ENCODE measurements at places on chromosomes 4 and X.

- no peak for DNase-seq
Observed at GRCh38 chr4:20641976-20642375, 58.3 kb upstream of the PACRGL start.

- DNase-seq = no peak
Observed at GRCh38 chrX:19906293-19906692, 18.9 kb upstream of the SH3KBP1 start.

- no peak for DNase-seq
Observed at GRCh38 chr4:177728361-177729152, 286.3 kb upstream of the AGA start.

DNA sequence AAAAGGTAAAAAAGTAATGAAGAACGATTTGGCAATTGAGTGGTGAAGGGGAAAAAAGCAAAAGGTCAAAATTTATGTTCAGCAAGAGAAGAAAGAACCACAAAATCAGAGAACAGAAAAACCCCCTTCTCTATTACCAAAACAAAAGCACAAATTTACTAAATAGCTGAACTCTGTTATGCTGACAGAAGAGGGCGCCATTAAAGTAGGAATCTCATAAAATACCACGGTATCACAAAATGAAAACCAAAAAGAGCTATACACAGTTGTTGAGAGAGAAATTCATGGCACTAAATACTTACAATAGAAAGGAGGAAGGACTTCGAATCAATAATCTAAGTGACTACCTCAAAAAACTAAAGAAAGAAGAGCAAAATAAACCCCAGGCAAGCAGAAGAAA, 69.6 kb upstream of the CXorf66 start:
- DNase-seq = no peak

GRCh38 chr4:146329050-146329716, 114.8 kb downstream of the REELD1 start:
- DNase-seq = no peak

GRCh38 chr4:94877973-94878372, 120.2 kb downstream of the BMPR1B start:
- DNase-seq = no peak

- no peak for DNase-seq
Observed at GRCh38 chrX:135625995-135626394, 87.4 kb upstream of the CT45A1 start.

DNA sequence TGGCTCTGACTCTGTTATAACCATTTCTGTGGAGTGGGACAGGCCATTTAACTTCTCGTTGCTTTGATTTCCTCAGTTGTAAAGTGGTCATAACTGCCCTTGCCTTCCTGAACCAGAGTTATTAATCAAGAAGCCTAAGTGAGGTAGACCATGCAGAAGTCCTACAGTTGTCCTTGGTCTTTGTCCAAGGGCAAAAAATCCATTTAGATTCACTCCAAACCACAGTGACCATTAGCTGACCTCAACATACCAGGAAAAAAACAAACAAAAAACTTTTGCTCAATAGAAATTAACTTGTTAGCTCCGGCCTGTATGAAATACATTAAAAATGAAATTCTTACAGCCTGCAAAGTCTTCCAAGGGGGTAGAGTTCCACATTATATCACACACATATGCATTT, 52.7 kb downstream of the TBC1D9 start:
- no peak for DNase-seq

DNA sequence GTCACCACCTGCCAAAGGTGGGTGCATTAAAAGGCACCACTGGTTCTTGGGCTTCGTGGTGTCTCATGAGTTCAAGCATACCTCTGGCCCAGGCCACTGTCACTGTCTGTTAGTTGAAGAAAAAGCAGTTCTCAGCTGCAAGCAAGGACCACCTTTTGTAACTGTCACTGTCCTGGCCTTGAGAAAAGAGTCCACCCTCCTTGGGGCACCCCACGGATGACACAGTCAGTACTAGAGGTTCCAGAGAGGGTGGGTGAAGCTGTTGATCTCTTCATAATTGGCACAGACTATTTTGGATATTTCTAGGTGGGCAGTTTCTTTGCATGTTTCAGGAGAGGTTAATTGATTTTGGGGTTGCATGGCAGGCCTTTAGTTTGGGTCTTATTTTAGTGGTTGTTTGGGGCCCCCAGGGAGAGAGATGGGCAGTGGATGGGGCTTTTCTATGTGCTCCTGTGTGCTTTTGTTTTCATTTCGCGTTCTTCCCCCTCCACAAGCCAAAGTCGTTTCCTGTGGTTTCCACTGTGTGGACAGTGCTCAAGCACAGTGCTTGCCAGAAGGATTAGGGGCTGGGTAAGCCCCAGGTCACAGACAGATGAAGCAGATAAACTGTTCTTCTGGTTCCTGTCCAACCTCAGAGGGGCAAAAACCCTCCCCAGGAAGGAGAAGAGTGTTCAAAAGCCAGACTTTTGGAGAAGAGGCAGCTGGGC, 156.2 kb upstream of the PPP1R2C start:
- no peak for DNase-seq

- DNase-seq = no peak
Observed at GRCh38 chr4:145281951-145282350, 101.6 kb upstream of the OTUD4 start.

DNA sequence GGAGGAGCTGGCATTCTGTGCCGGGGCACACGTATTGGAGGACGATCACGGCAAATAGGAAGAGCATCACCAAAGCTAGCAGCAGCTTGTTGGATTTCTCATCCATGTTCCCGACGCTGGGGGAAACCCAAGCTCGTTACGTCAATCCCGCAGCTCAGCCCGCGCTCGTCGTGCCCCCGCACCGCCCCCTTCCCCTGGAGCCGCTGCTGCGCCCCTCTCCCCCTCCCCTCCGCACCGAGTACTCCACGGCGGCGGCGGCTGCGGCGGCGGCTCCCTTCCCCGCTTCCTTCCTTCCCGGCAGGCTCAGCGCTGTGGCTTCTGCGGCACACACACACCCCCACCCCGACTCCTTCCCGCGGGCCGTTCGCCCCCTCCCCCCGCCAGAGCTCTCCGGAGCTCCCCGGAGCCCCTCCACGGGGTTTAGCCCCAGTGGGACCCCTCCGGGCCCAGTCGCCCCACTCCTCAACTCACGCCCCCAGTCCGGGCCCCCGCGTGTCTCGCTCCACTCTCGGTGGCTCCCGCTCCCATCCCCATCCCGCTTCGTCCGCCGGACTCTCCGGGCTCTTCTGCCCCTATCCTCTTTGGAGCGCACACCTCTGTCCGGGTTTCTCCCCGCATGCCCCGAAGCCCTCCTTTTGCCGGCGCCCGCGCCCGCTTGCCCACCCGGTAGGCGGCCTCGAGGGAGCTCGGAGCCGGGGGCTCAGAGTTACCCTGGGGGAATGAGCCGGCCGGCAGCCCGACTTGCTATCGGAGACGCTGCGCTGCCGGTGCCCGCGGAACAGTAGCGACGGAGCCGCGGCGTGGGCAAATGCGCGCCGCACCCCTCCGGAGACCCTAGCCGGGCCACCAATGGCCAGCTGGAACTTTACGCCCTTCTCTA, 978 bp downstream of the HS6ST2 start:
- no peak for DNase-seq

DNA sequence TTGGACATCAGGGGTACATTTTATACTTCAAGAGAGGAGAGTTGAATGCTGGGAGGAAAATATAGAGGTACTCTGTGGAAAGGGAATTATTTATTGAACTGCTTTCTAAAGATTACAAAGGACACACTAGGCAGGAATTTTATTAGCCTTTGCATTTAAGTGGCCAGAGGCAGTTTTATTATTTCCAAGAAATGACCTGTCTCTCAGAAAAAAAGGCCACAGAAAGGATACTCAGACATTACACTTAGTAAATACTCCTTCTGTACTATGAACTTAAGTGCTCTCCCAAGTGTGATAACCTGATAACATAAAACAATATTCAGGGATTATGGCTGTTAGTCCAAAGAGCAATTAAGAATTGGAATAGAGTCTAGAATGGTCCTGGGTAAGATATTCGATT, 7.5 kb downstream of the LRRC66 start:
- no peak for DNase-seq

DNA sequence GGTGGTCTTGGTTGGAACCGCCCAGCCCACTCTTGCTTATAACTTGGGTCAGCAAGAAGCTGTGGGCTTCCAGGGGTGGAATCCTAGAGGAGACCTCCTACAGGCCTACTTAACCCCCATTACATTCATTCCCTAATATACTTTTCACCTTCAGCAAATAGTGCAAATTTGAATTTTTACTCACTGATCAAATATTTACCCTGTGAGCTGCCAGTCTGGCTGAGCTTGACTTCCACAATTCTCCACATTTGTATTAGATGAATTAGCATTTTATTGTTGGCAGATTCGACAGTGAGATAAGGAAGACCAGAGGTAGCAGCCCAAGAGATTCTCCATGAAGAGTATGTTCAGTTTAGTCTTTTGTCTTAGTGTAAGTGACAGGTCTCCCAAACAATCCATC, 199.6 kb downstream of the BCOR start:
- no peak for DNase-seq

GRCh38 chr4:3342182-3342854, 49.5 kb downstream of the RGS12 start:
- DNase-seq = no peak

DNA sequence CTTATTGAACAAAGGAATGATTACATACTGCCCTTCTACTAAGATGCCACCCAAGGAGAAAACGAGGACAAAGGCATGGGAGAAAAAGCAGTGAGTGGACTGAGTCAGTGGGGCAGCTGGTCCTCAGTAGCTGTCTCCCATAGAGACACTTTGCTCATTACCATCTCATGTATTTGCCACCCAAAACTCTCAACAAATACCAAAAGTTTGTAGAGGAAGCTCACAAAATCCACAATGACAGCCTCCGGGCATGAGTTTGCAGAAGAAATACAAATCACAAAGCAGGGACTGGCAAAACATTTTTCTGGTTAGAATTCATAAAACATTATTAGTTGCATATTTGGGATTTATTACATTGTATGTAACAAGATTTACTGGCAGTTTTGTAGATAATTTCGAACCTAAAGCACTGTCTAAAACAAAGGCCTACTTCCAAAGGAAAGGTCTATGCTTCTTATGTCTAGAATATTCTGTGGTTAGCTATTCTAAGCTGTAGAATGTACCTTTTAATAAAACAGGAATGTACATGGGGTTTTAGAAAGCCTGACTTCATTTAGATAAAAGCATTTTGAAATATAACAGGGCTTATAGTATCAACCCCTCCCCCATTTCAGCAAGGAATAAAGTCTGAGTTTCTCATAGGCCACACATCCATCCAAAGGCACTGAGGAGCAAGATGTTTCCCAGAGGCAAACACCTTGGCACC, 17.7 kb downstream of the PCDH18 start:
- DNase-seq = no peak

- no peak for DNase-seq
Observed at GRCh38 chrX:153336121-153336894, 2.4 kb downstream of the ZNF275 start.

- no peak for DNase-seq
Observed at GRCh38 chr4:124594945-124595344, 117.6 kb downstream of the ANKRD50 start.

DNA sequence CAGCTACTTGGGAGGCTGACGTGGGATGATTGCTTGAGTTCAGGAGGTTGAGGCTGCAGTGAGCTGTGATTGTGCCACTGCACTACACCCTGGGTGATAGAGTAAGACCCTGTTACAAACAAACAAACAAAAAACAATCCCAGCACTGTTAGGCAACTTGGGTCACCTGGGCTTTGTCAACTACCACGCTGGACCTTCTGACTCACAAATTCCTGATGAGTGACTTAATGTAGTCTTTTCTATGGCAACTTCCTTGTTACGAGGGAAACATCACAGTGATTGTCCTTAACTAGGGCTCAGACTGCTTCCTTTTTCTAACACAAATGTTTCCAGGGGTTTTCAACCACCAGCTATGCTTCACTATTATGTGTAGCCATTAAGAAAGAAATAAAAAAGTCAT, 128.8 kb upstream of the GPC4 start:
- no peak for DNase-seq

DNA sequence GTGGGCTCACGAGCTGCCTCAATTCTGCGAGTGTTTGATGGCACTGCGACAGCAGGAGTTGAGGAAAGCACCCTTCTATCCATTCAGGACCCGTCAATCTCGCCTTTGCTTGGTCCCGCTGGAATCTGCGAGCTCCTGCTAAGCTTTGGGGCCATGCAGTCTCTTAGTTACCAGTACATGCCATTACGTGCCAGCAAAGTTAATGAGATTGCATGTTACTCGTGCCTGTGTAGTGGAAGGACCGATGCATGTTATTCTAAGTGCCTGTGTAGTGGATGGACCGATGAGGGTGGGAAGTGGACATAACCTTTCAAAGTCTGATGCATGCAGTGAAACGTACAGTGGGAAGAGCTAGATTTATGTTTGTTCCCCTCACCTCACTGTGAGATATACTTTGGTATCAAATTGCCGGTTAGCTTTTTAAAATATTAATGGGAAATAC, 569 bp downstream of the RPS3A start:
- DNase-seq = no peak

- no peak for DNase-seq
Observed at GRCh38 chr4:136862653-136863052, 669.6 kb downstream of the PCDH18 start.
